T follicular helper cell (primary cell): ENCODE measurements at places on chromosomes 7 and 10.
A peak's percentile ranks its signal among the peaks of the same experiment; 100 is the strongest.

DNA sequence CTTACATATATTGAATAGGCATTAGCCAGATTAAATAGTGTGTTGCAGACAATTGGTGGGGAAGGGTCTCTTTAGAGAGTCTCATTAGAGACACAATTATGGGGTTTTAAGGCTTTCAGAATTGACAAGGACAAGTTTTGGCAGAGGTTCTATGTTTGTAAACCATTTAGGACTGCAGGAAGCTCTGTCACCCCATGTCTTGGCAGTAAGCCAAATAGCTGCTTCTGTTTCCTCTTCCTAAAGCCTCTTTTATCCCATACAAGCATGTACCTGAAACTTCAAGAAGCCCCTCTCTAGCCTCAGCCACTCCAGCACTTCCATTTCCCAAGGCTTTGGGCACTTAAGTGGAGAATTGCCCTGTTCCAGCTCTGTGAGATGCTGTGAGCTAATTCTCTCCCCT is 21.8 kb upstream of the LRRC4 start:
- no peak for DNase-seq

DNA sequence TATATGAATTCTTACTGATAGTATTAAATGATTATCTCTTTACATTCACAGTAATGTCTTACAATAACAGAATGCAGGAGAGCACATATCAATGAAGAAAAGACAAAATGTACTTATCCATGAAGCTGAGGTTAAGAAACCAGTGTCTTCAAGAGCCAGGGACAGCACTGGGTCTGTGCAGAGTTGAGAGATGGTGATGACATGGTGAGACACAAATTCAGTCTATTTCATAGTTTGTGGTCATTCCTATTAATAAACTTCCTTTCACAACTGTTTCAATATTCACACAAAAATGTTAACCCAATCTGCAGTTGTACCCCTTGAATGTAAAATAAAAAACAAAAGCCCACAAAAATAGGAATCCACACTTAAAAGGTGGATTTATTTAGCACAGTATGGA is 5.3 kb upstream of the MAGI2 start:
- no peak for DNase-seq

DNA sequence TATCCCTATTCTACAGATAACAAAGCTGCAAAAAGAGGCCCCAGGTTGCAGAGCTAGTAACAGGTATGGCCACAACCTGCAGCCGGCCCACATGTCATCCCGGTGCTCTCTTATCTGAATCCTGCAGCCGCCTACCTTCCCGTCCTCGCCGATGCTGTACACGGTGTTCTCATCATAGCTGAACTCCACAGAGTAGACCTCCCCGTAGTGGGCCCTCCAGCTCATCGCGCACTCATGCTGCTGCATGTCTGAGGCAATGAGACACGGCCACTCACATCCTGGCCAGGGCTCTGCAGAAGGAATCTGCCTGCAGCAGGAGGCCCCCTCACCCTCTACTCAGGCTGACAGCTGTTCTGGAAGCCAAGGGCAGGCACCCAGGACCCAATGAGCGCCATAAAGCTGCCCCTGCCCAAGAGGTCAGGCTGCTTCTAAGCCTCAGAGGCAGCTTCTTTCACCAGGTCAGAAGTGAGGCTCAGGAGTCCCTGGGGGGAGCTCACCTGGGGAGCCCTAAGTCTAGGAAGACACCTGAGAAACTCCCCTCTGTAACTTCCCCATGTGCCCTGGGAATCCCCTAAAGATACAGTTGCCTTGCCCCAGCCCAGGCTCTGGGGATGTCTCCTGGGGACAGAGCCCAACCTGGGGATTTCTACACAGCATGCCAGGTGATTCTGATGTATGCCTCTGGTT is 17.9 kb upstream of the CYREN start:
- no peak for DNase-seq

DNA sequence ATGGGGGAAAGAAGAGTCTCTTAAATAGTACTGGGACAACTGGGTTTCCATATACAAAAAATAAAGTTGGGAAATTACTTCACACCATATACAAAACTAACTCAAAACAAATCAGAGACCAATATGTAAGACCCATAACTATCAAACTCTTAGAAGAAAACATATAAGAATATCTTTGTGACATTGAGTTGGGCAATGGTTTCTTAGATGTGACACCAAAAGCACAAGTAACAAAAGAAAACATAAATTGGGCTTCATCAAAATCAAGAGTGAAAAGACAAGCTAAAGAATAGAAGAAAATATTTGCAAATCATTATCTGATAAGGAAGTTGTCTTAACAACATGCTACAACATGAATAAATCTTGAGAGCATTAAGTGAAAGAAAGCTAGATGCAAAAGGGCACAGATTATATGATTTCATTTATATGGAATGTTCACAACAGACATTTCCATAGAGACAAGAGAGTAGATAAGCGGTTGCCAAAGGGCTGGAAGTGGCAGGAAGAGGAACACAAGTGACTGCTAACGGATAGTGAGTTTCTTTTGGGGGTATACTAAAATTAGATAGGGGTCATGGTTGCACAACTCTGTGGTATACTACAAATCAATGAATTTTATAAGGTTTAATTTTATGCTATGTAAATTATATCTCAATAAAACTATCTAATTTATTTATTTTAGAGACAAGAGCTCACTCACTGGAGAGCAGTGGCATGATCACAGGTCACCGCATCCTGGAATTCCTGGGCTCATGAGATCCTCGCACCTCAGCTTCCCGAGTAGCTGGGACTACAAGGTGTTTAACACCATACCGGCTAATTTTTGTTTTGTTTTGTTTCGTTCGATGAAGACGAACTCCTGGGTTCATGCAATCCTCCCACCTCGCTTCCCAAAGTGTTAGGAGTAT is 35.4 kb downstream of the JMJD1C start:
- DNase-seq = no peak

- no peak for DNase-seq
Observed at GRCh38 chr7:123711832-123712293, 36.9 kb downstream of the WASL start.

- no peak for DNase-seq
Observed at GRCh38 chr10:115866691-115867090, 406.3 kb downstream of the GFRA1 start.

DNA sequence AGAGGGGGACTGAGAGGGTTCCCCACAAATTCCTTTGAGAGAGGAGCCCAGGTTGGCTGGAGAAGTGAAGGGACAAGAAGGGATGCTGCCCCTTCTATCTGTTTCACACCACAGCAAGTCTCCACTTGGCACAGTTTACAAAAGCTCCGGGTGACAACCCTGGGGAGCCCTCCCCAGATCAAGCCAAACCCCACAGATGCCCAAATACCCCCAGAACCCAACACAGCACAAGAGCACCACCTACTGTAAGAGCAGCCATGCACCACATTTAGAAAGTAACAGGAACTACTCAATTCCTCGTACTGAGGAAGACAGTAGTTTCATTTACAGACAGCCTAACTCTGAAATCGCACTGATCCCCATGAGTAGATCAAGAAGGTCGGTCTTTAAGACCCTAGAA is 67.8 kb upstream of the ATP6V0A4 start:
- DNase-seq = peak; percentile 17

DNA sequence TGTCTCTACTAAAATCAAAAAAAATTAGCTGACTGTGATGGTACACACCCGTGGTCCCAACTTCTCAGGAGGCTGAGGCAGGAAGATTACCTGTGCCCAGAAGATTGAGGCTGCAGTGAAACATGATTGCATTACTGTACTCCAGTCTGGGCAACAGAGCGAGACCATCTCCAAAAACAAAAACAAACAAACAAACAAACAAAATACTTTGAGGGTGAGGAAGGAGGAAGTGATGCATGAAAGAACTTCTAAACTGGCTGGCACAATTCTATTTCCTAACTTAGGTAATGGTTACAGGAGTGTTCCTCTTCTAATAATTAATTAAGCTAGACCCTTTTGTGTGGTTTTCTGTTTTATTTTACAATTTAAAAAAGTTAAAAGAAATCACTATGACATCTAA is 15.5 kb downstream of the WAPL start:
- no peak for DNase-seq

- DNase-seq = no peak
Observed at GRCh38 chr7:148721390-148721789, 22.7 kb downstream of the CUL1 start.

DNA sequence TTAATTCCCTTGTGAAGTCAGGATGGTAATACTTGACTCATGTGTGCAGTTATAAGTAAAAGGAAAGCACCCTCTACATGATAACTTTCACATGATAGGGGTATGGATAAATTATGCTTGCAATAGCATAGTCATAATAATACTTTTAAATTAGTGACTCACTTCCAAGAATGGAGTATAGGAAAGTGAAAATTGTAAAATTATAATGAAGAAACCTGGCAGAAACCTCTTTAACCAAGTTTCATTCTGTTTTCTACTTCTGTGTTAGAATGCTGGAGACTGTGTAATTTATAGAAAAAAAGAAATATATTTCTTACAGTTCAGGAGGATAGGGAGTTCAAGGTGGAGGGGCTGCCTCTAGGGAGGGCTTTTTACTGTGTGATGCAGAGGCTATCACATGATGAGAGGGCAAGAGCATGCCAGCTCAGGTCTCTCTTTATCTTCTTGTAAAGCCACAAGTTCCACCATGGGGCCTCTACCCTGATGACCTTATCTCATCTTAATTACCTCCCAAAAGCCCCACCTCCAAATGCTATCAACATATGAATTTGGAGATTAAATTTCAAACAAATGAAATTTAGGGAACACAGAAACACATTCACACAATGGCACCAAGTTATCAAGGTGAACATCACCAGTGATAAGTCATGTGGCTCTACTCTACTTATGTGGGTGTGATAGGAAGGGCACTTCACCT is 43.2 kb downstream of the HDAC9 start:
- DNase-seq = no peak
